ENCODE measurements at places on chromosomes 2 and 18.

- no peak for DNase-seq
Measured at GRCh38 chr18:3114451-3114850, 101.5 kb upstream of the LPIN2 start.

DNA sequence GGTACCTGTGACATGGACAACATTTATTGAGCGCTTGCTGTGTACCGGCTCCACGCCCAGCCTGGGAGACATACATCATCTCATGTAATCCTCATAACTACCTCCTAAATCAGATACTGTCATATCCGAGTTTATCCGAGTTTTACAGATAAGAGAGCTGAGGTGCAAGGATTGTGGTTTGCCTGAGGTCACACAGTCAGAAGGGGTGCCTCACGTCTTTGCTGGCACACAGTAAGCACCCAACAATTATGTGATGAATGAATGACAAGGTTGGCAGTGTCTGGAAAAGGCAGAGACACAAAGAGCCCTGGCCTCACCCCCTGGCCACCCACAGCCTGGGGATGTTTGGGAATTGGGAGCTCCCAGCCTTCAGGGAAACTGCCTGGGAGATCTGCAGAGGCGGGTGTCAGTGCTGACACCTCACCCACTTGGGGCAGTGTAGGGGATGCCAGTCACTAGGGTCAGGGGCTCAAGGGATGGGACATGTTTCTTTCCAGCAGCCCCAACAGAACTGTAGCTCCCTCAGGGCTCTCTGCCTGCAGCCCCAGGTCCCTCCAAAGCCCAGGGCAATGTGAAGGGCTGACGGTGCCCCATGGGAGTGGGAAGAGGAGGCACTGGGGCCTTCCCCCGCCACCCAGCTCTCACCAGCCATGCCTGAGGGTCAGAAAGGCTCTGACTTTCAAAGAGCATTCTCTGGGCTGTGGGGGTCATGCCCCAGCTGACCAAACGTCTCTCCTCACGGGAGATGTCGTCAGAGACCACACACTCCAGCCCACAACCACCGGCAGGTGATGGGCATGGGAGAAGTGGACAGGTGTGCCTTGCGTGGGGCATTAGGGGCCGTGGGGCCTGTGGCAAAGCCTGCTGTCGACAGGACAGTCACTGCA is 157.5 kb downstream of the ZFP36L2 start:
- DNase-seq: no peak

DNA sequence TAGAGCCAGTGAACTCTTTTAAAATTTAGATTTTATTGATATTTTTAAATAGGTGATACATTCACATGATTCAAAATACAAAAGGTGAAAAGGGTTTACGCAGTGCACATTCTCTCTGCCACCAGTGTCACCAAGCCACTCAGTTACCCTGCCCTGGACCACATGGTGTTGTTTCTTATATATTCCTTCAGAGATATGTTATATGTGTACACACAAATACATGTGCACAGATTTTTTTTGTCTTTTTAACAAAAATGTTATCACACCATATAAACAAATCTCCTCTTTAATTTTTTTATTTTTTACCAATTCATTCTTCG is 26.2 kb downstream of the SERPINB4 start:
- DNase-seq: no peak

- no peak for DNase-seq
Measured at GRCh38 chr2:26619096-26619495, 22.1 kb downstream of the CIB4 start.

- no peak for DNase-seq
Measured at GRCh38 chr18:8519102-8519501, 90.1 kb upstream of the RAB12 start.

DNA sequence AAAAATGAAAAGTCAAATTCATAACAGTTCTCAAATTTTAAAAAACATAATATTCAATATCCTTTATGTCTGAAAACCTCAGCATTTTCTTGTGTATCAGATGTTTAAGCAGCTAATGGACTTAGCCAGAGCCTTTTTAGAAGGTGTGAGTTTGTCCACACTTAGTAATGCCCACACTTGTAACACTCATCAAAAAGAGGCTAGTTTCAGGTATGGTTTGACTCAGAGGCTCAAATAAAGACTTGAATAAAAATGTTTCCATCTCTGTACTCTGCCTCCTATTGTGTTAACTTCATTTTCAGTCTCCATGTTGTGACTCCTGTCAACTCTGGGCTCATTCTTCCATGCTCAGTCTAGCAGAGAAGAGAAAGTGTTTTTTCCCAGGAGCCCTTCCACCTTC is 311.6 kb downstream of the IRS1 start:
- DNase-seq: no peak

GRCh38 chr2:6113786-6114185 is 421.6 kb downstream of the SOX11 start:
- DNase-seq: no peak

DNA sequence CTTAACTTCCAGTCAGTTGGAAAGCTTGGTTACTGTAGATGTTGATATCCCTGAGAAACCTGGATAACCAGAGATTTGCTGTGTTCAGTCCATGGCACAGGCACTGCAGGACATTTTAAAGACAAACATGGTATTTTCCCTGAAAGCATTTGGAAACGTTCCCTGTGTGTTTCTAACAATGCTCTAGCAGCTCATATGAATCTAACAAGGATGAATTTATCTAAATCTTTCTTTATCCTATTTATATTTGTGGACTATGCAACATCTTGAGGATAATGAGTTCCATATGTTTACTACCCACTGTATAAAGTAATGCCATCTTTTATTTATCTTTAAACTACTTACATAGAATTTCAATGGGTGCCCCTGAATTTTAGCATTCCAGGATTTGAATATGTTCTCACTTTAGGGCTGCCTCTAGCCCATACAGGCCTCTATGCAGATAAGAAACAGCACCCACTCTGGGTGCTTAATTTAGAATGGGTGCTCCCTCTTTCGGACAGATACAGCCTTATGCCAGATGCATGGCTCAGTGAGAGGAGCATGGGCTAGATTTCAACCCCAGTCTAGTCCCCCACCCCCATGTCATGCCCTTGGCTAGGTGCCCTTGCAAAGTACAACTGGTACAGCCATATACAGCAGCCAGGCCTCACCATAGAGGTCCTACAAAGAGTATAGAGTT is 50.6 kb upstream of the NEMP2 start:
- no peak for DNase-seq

DNA sequence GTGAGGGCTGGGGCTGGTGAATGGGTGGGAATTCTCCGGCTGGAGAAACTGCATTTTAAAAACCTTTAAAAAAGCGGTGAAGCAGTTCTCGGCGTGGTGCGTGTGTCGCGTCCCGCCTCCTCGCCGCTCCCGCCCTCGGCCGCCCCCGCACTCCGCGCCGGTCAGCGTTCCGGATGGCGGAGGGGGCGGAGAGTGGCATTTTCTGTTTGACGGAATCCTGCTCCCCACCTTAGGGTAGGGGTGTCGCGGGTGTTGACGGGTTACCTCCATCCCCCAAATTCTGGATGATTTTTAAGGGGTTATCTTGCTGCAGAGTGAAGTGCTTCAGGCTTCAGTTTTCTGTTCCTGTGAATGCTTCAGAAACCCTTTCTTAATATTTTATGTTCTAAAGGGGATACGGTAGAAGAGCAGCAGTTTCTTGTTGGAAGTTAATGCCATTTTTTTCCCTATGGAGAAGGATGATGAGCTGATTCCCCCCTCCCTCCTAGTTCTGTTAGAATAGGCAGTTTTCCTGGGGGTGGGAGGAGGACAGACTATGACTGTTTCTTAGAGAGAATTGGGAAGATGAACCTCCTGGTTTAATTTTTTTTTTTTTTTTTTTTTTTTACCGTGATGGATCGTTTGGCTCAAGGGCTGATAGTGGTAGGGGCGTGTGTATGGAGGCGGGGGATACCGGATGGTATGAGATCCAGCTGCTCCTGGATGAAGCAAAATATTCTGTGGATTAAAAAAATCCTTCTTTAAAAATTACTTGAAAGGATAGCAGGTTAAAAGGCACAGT is 756 bp downstream of the ABI2 start:
- peak; percentile 72 for DNase-seq

- no peak for DNase-seq
Measured at GRCh38 chr2:43239981-43240765, 13.8 kb upstream of the ZFP36L2 start.

Measured in stimulated activated CD4-positive, alpha-beta T cell treated with anti-CD3 and anti-CD28 coated beads, Interleukin-15, amount 100 ng/mL, for 24 hours (primary cell).